ENCODE measurements at places on chromosomes 6 and 20.

- DNase-seq = no peak
These were observed 613.8 kb downstream of the TFAP2B start for GRCh38 chr6:51432481-51432880.

DNA sequence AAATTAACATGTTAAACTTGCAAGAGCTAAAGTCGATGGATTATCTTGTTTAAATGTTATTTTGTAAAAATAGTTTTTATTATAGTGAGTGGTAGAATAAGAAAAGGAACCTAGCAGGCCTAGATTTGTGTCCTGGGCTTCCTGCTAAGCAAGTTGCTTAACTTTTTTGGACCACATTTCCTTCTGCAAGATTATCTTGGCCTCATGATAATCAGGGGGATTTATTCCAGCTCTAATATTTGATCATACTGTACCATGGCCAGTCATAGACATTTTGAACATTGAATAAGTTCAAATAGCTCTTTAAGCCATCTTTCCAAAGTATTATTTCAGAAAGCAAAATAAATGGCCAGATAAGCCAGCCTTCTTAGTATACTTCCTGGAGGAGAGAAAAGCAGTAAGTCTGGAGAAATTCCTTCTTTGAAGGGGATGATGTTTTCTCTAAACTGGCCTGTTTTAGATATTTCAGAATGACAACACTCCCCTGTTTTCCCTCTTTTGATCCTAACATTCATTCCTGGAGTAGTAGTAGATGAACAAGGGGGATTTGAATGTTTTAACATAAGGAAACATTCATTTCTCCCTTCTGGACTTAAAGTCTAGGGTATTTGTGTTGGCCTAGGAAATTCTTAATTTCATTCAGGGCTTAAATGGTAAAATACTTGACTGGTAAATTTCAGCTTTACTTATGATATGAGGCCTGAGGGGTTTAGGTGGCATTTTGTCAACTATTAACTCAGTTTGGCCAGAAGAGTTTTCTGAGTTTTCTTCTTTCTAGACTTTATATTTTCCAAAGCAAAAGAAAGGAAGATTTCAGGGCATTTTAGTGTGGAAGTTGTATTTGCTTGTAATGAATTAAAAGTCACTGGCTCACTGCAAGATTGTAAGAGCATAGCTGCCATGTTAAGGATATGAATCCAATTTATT, 108.8 kb upstream of the SCGN start:
- DNase-seq = no peak

DNA sequence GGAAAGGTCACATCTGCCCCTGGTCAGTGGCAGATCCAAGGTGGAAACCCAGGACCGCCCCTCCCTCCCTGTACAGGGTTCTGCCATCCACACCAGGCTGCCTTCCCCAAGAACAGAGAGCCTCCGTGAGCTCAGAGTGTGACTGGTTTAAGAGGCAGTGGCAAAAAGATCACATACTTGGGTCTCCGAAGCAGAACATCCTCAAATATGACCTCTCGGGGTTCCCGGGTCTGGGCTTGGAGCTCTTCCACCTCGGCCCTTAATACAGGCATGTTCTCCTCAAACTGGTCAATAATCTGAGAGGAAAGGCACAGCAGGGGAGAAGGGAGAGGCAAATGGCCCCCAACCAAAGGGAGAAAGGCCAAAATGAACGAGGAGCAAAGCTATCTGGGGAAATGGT, 14.8 kb downstream of the C20orf96 start:
- DNase-seq = no peak

DNA sequence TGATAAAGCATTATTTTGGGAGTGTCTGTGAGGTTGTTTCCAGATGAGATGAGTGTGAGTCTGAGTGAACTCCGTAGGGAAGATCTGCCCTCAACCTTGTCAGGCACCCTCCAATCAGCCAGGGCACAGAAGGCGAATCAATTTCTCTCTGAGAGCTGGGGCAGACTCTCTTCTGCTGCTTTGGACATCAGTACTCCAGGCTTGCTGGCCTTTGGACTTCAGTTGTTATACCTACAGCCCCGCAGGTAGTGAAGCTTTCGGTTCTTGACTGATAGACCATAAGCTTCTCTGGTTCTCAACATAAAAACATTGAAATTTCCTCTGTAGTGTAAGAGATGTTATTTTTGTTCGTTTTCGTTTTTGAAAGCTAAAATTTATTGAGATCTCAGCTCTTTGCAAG, 71.4 kb downstream of the MAFB start:
- DNase-seq = no peak

DNA sequence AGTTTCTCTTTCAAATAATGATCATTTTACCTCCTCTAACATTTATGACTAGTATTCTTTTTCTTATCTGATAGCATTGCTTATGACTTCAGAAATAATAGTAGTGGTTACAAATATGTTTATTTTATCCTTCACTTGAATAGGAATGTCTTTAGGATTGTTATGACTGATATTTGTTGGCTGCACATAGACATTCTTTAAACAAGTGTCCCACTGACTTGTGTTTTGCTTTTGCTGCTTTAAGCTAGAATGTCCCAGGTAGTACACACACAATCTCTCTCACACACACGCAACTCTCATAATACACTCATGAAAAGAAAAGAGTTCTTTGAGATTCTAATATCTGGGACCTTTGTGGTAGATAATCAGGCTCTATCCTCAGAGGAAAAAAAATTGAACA, 21.6 kb downstream of the KIAA1586 start:
- DNase-seq = no peak

All from activated naive CD4-positive, alpha-beta T cell treated with anti-CD3 and anti-CD28 coated beads, Interleukin-2, amount 50 U/mL, for 72 hours (primary cell).